ENCODE measurements at places on chromosomes 13 and 19. TPM values are rescaled to one million over a fixed set of nuclear protein-coding genes. Genes with fewer than 3 reads are reported as not detected.

Gene CNFN
- not detected for total RNA-seq

Gene MAST1
- total RNA-seq: 0.53 TPM

Gene PCP2
- not detected for total RNA-seq

Gene BORCS8
- total RNA-seq: 19.9 TPM

Gene SOX1
- total RNA-seq: not detected

Gene ZIC5
- not detected for total RNA-seq

Gene TLE5
- total RNA-seq: 146 TPM
